Bone marrow (tissue), 2 donors: ENCODE measurements at places on chromosomes 5 and 9.

DNA sequence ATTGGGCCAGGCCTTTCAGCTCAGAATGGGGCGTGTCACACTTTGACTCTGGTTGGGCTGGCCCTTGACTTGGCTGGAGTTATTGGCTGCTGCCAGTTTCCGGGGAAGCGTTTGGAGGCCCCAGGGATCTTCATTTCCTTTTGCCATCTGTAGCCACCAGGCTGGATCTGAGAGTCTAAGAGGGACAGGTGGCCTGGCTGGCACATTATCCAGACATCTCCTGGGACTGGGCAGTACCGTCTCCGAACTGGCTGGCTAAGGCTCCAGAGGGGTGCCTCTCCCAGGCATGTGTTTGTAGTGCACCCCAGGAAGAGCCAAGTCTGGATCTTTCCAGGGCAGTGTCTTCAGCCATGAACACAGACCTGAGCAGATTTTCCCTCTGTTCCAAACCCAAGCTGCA, 9.7 kb upstream of the JADE2 start:
- DNase-seq = no peak

DNA sequence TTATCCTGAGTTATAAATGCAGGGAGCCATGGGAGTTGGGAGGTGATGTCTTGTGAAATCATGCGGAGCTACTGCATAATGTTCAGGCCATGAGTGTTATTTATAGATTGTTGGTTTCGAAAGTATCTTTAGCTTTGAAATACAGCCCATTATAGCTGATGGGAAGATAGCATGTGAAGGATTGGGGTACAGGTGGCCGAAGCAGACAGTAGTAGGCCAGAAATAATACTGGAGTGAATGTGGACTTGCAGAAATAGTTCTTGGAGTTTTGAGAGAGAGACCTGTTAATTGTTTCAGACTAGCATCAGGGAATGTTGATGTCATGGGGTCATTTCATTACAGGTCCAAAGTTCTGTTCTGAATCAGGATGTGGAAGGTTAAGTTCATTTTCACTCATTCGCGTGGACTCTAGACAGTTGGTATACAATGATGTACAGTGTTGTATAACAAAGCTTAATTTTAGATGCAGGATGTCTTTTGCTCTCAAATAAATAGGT, 3.8 kb downstream of the ATP6V1G1 start:
- no peak for DNase-seq

- no peak for DNase-seq
These were observed 6.4 kb downstream of the TSPAN17 start for GRCh38 chr5:176653401-176654385.

- no peak for DNase-seq
These were observed 38.3 kb downstream of the PIK3R1 start for GRCh38 chr5:68253624-68254585.

GRCh38 chr5:149779124-149779465, 49.0 kb downstream of the PPARGC1B start:
- DNase-seq = no peak

DNA sequence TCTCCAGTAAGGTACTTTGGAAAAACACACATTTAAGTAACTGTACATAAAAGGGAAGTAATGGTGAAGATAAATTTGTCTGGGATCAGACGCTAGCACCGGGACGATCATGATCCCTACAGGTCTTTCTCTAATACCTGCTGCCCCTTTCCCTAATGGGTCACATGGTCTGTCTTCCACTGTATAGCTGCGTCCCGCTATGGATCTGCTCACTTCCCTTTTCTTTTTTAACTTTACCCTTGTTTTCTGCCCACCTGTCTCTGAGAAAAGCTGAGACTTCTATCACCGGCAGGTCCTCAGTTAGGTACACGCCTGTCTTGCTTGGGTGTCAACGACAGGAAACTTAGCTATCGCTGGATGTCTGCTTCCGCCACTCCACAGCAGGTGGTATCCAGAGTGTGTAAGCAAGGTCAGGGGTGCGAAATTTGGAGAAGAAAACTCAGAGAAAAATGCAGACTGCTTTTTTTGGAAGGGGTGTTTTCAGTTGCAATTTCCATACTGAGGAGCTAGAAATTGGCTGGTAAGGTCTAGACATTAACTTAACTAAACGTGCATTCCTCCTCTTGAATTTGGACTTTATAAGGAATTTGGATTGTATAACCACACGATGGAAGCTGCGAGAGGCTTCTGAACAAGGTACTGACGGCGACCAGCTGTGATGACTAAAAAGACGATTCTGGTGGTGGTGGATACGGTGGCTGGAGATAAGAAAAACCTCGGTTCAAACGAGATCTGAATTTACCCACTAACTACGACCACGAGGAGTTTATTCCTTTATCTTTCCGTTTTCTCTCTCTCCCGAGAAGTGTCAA, 1.1 kb upstream of the ICE1 start:
- DNase-seq = no peak

DNA sequence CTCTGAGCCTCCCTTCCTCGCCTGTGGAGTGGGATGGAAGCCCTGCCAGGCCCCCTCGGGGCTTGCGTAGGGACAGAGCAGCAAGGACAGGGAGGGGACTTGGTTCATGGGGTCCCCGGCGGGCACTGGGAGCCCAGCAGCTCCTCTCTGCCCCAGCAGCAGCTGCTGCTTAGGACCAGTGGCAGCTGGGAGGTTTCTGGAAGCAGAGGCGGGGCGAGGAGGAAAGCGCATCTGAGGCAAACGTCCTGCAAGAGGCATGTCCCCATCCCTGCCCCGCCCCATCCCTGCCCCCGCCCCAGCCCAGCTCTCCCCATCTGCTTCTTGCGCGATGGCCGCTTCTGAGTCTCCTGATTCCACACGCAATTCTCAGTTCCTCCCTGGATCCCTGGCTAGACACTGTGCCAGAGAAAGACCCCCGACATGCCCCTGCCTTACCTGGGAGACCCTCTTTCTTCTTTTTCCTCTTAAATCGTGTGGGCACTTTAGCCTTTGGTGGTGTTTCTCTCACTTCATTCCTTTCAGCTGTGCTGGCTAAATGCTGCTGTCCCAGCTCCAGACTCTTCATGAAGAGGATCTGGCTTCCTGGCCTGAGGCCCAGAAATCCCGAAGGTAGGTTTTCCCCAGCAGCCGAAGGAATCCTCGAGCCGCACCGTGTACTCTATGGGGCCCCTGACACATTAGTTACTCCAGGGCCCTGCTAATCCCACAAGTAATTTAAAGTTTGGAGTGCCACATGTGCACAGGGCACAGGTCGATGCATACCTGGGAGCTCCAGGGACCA, 4.4 kb upstream of the OR2S2 start:
- DNase-seq = no peak

DNA sequence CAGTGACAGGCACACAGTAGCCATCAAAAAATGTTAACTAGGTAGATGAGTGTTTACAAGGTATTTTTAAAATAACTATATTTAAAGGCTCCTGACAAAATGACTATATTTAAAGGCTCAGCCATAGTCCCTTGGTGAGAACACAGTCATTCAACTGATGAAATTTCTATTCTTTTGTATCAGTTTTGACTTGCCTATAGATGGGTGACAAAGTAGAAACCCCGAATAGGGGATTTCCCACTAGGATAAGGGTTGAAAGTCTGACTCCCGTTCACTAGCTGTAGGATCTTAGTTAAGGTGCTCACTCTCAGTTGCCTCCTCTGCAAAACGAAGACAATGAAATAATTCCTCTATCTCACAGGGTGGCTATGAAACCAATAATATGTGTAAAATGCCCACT, 218.2 kb downstream of the TSSK1B start:
- DNase-seq = no peak

DNA sequence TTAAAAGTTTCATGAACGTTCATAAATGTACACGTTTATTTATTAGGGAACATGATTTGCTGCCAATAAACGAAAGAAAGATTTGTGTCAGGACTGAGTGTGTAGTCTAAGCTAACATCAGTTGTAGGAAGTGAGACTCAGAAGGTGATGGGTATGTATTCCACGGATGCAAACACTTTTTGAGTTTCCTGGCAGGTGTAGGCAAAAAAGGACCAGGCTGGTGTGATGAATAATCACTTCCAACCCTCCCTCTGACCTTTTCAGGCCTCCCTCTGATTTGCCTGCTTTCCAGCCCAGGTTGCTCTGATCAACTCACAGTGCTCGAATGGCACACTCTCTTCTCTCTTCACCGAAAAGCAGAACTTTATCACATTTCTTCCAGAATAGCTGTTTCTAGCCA, 51.8 kb downstream of the BASP1 start:
- no peak for DNase-seq

- DNase-seq = no peak
These were observed 232.3 kb upstream of the ELL2 start for GRCh38 chr5:96193946-96194345.

GRCh38 chr5:103120607-103121200, 603 bp downstream of the PPIP5K2 start:
- DNase-seq = peak; percentile 17

GRCh38 chr9:99264070-99264680, 42.1 kb downstream of the SEC61B start:
- no peak for DNase-seq

DNA sequence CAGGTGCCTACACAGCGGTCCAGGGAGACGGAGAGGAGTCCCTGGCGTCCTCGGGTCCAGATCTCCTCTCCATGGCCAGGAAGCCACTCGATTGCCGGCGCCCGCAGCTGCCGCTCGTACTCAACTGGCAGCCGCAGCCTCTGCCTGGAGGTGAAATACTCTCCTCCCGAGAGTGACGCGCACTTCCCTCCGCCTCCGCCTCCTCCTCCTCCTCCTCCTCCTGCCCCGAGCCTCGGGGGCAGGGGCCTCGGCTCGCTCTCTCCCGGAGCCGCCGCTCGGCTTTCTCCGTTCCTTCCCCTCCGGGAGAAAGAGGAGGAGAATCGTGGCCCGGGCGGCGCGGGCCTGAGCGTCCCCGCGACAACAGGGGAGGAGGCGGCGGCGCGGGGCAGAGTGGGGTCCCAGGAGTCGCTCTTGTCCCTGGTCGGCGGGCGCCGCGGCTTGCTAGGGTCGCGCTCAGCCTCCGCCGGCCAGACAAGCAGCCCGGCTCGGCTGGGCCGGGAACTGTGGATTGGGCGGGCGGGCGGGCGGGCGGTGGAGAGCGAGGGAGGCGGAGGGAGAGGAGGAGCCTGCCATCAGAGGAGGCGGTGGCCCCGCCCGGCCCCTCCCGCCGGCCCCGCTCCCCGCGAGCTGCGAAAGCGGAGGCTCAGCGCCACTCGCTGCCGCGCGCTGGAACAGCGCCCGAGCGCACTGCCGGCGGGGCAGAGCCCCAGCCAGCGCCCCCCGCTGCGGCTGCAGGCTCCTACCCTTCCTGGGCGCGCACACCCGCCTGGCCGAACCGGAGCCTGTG, at the start of gene CEMIP2:
CEMIP2 (minus strand) TSS at position 126 of the 787 bp plus-strand sequence. CDS start 18,140 bp downstream, outside the sequence.
- DNase-seq = peak; percentile 87

DNA sequence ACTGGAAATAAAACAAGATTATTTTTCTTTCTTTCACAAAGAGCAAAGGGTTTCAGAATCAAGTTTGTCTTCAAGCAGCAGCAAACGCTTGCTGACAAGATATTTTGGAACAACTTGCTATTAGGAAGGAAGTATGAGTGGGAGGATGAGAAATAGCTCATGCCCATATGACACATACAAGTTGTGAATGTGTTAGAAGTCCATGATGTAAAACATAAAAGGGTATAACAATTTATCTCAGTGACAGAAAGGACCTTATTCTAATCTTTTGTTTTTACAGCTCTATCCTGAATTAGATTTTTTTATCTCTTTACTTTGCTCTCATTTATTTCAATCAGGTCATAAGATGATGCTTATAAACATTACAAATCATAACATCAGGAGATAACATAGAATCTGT, 516.6 kb upstream of the MEF2C start:
- DNase-seq = peak; percentile 74

- DNase-seq = no peak
These were observed 410 bp downstream of the GLIPR2 start for GRCh38 chr9:36136894-36137391.

DNA sequence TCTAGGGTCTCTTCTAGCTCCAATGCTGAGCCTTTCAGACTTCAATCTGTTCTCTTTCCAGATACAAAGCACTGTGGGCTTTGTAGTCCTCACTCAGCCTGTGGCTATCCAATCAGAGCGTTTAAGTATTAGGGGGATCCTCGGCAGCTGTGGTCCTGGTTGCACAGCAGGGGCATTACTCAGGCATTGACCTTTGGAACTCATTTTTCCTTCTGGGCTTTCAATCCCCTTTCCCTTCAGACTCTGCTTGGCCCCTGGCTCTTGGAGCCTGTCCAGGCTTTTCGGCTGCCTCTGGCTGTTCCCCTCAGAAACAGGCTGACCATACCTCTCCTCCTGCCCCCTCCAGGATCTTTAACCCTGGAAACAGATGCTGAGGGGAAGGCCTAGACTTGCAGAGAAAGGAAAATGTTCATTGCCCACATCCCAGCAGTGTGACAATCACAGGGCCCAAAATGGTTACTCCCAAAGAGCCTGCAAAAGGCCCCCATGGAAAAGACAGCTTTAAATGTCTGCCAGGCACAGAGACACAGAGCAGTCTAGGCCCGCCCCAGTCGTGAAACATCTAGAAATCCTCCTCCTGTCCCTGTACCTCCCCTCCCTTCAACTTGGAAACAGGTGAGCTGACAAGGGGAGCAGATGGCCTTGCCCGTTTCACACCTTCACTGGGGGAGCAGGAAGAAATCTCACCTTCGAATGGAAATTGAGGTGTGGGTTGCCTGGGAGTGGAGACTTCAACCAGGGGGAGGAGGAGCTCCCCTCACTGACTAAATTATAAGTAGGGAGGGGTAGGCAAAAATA, 13.7 kb downstream of the C1QTNF2 start:
- DNase-seq = no peak

- no peak for DNase-seq
These were observed 68.8 kb downstream of the ITGA1 start for GRCh38 chr5:52856564-52856963.

DNA sequence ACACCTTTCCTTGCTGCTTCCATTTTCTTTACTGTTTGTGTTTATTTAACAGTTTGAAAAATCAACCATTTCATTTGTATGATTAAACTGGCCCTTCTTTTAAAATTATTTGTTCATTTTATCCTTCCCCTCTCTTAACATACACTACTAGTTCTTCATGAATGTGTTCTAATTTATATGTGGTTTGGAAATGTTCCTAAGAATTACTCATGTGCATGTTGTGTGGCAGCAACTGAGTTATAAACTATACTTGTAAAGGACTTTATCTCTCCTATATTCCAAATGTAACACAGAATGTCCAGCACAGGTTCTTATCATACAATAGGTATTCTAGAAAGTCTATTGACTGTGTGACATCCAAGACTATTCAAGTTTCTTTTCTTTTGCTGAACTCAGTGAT, 358.2 kb upstream of the MEF2C start:
- no peak for DNase-seq

DNA sequence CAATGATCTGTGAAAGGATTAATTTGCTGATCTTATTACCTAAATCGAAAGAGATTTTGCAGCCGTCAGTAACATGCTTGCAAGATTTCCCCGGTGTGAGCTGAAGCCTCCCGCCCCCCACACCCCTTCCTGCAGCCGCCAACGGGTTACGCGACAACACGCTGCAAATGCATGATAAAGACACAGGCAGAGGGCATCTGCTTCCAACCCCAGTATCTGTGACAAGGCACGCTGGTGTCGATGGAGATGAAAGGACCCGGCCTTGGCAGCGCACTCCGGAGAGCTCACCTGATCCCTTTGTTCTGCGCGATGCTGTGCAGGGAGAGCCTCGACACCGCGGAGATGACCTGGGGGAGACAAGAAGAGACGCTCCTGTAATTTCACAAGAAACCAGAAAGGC, 122.9 kb upstream of the SARDH start:
- DNase-seq = no peak
